Right lobe of liver (tissue), 6 donors: ENCODE measurements at places on chromosomes 6 and 20. TPM values are rescaled to one million over a fixed set of nuclear protein-coding genes. Genes with fewer than 3 reads are reported as not detected.

The RSPH3 gene
- 6.5 TPM for total RNA-seq

The HMGCLL1 gene
- 0.42 TPM for total RNA-seq

The FAM83C gene
- not detected for total RNA-seq

The HLA-DOB gene
- total RNA-seq, result not detected

The CDC5L gene
- total RNA-seq, result 9.2 TPM

The DYNLT1 gene
- 31.5 TPM for total RNA-seq

The CDSN gene
- not detected for total RNA-seq

The GLYATL3 gene
- not detected for total RNA-seq

The C6orf141 gene
- total RNA-seq, result 1.1 TPM

The LIME1 gene
- 118 TPM for total RNA-seq

The ZC2HC1B gene
- total RNA-seq, result not detected

The GGTLC1 gene
- total RNA-seq, result not detected

The NRSN1 gene
- not detected for total RNA-seq
